ENCODE measurements at places on chromosomes 2 and 18.

GRCh38 chr2:142190805-142191204, 60.0 kb upstream of the LRP1B start:
- no peak for DNase-seq

DNA sequence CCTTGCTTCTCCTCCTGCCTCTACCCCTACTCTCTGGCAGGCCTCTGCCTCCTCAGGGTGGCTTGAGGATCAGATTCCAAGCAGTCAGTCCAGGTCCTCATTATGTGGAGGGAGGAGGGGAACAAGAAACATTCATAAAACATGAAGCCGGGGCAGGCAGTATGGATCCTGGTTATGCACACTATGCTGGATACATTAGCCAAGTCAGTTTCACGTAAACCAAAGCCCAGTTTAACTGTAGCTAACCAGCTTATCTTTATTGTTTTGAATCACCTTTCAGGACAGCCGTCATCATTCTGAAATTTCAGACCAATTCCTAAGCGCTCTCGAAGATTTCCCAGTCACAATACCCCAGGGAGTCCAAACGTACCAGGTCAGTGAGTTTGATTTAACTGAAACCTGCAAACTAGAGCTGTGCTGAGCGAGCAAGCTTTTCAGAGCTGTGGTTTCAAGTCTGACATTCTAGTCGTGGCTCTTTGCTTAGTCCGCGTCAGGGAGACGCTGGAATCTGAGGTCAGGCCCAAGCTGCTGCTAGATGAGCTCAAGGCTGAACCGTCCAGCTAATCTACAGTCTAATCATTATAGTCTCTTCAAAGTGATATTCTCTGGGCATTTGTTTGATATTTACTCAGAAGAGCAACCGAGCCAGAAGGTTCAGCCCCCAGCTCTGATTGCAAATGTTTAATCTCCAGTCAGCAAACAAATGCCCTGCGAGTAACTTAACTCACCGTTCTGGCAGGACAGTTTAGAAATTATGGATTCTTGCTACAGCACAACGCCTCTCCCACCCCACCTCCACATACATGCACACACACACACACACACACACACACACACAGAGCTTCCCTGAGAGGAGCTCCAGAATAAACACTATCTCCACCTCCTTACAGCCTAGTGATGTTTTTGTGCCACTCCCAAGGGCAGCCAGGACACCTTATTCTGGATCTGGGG, 63.8 kb upstream of the BZW1 start:
- no peak for DNase-seq

GRCh38 chr2:158191076-158191895, 89.6 kb downstream of the UPP2 start:
- peak; percentile 35 for DNase-seq

DNA sequence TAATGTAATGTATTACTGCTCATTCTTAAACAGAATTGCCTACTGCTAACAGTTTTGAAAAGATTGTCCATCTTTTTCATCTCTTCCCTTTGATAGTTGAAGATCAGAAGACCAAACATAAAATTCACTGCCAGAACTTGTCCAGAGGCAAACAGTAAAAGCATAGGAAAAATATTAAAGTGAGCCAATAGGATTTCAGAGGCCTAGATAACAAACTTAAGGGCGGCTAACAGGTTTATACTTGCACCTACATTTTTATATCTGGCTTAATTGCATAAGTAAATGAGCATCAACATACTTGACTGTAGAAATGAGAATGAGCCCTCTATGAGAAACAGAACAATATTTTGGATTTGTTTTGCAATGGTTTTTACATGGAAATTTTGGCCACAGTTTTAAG, 30.3 kb downstream of the ZC3H15 start:
- no peak for DNase-seq

- no peak for DNase-seq
Measured at GRCh38 chr2:127648321-127648720, 2.4 kb downstream of the GPR17 start.

DNA sequence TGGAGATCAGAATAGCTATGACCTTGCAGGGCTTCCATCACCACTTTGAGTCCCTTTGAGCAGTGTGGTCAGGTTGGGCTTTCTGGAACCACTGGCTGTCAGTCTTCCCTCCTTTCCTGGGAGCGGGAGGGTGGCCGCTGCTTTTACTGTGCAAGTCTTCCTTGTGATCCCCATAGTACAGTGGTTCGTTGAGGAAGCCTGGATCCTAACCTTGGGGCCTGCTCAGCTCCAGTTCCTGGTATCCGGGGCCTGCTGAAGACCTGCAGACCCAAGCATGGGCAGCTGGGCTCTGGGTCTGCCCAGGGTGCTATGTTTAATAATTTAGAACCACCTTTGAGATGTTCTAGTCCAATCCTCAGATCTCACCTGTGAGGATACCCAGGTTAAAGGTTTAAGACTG, 104.2 kb downstream of the CLIP4 start:
- DNase-seq = no peak

GRCh38 chr2:55084641-55085040, 34.4 kb upstream of the RTN4 start:
- DNase-seq = no peak

- no peak for DNase-seq
Measured at GRCh38 chr2:178066890-178067669, 5.5 kb downstream of the PDE11A start.

DNA sequence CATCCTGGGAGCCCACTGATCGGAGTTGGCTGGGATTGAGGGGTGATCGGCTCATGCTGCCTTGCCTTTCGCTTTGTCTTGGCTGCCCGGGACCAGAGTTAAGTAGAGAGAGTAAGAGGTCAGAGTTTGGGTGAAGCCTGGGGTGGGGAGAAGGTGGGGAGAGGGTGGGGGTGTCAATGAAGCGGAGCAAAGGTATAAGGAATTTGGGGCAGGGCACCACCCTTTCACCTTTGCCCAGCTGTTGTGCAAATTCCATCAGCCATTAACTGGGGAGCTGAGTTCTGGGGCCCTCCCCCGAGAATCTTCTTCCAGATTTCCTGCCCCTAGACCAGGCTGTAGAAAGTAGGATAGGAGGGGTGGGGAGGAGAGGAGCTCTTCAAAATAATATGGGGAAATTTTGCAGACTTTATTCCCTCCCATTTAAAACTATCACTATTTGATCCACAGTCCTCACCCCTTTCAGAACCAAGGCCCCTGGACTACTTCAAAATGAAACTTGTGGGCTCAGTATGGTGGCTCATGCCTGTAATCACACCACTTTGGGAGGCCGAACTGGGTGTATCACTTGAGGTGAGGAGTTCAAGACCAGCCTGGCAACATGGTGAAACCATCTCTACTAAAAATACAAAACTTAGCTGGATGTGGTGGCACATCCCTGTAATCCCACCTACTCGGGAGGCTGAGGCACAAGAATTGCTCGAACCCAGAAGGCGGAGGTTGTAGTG, at the start of gene SLC23A3:
TSS of gene SLC23A3 (minus strand) at position 100 of the 725 bp plus-strand sequence. CDS start at position 55, 45 bp downstream.
- DNase-seq = no peak
